ENCODE measurements at places on chromosomes 1 and 21.

DNA sequence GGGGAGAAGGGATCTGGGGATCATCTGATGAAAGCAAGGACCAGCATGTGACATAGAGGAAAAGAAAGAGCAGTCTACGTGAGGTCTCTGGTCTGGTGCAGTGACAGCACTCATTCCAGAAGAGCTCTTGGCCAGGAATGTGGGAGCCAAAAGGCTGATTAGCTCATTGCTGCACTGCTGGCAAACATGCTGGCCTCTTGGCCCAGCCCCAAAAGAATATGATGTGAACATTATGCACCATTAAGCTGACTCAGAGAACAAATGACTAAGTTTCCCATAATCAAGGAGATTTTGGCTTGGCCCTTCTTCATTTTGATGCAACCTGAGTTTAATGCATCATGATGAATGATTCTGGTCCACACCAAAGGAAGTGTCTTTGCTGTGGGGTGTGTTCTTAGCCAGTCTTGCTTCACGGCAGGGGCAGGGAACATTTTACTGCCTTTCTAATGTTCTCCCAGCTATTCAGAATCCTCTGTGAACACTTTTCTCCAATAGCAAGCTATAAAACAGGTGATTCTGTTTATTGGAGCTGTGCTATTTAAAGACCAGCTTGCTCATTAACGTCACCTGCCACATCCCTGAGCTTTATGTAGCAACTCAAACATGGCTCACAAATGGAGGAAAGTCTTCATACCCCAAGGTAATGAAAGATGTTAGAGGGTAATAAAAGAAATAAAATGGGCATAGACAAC is 55.1 kb downstream of the PCBP3 start:
- peak; percentile 29 for DNase-seq

DNA sequence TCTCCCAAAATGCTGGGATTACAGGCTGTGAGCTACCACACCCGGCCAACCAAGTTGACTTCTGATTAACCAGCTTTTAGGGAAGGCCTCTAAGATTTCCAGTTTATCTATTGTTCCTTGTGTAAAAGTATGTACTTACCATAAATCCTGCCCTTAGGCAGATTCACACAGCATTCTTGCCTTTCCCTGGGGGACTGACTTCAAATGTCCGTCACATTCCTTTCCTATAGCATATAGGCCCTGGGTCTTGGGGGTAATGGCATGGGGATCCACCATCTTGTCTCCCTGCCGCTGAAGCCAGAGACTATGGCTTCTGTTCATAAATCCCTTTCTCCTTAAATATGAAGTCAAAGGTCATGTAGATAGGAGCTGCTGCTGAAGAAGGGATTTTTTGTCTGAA is 872 bp upstream of the PINK1 start:
- DNase-seq, result no peak

DNA sequence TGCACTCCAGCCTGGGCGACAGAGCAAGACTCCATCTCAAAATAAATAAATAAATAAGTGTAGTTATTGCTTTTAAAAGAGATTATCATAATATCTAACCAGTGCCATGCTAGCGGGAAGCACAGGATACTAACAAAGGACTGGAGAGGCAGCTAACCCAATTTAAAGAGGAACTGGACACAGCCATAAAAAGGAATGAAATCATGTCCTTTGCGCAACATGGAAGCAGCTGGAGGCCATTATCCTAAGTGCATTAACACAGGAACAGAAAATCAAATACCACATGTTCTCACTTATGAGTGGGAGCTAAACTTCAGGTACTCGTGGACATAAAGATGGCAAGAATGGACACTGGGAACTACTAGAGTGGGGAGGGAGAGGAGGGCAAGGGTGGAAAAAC is 54.9 kb downstream of the TM2D1 start:
- DNase-seq, result no peak

DNA sequence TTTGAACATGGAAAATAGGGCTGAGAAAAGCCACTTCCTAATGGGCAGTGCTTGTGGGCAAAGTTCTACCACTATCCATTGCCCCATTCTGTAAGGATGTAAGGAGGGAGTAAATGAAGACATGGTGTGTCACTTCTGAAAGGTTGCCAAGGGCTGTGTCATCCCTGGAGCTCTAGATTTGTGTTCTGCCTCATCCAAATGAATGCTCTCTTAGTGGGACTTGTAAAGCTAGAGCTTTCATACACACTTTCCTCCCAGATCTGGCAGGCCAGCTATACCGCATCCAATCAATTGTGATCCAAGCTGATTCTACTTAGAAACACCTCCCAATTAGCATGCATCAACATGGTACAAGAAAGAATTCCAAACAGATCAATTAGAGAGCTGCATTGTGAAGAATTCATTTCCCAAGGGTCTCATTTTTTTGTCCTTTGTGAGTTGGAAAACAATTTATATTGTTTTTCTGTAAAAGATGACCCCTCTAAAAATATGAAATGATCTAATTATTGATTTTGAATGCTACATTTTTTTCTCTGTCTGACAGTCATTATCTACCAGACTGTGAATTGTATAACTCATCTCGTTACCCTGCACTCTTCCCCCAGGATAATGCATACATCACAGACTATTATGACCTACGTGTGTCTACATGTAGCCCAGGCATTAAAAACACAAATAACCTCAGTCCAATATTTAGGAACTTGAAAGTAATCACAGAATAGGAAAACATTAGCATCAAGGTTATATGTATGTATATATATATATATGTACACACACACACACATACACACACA is 117.1 kb upstream of the DUSP10 start:
- DNase-seq, result no peak

GRCh38 chr1:160657250-160657781 is 10.5 kb upstream of the SLAMF1 start:
- no peak for DNase-seq

GRCh38 chr1:164617377-164618201 is 58.6 kb downstream of the PBX1 start:
- DNase-seq, result no peak

DNA sequence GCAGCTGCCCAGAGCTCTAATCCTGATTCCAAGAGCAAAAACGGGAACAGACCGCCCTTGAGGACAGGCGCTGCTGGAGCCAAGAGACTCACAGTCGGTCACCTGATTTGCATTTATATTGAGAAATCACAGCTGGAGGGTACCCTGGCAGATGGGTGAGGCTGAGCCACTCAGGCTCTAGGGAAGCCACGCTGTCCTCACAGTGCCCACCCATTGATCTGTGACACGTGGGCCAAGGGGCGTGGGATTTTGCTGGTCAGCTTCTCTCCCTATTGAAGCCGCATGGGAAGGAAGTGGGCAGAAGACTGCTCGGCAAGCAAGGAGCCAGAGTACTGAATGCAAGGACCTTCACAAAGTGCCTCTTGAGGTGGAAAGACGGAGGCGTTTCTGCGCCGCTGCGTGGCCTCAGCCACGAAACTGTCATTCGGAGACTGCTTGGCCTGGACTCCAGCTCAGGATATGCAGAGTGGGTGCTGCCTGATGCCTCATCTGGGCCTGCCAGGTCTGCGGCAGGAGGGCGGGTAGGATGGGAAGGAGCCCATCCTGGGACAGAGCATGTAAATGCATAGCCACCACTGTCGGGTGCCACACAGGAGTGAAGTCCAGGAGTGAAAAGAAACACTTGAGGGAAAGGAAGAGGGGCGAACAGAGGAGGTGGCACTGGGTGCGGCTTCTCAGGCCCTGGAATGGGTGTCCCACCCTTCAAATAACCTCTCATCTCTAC is 139.8 kb downstream of the PGBD5 start:
- no peak for DNase-seq

GRCh38 chr1:112513112-112513870 is 4.5 kb downstream of the WNT2B start:
- DNase-seq, result no peak

DNA sequence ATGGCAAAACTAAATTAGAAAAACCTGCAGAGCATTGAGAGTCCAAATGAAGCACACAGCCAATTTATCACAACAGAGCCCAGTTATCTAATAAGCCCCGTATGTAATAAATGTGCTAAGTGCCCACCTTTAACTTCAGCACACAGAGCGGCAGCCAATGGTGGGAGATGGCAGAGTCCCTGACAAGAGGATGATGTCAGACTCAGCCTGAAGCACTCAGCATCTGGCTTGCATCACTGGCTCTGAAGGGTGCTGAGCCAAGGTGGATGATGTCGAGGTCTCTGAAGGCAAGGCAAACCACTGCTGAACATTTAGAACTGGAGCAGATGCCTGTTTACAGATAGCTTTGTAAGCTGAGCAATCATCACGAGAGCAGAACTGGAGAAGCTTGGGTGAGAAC is 118.3 kb downstream of the NUF2 start:
- DNase-seq, result no peak

GRCh38 chr1:171715813-171716251 is 26.0 kb downstream of the VAMP4 start:
- DNase-seq, result no peak

GRCh38 chr1:58921342-58921741 is 137.5 kb upstream of the JUN start:
- no peak for DNase-seq

Measured in cerebellar nuclear complex (tissue), 1 donor.